ENCODE measurements at places on chromosomes 2 and 18. TPM values are rescaled to one million over a fixed set of nuclear protein-coding genes. Genes with fewer than 3 reads are reported as not detected.

DNA sequence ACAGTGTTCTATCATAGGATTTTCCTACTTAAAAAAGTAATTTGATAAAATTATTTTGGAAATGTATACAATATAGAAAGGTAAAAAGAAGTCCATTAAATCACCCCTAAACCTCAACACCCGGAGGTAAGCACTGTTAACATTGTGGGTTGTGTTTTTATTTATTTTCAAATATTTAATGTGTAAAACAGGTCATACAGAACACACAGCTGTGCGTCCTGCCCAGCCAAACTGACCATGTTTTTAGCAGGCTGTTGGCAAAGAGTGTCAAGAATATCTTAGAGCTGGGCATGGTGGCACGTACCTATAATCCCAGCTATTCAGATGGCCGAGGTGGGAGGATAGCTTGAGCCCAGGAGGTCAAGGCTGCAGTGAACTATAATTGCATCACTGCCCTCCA, 78.8 kb upstream of the ZNF532 start:
- no peaks in the 10 kb centered on the region for H3K27me3 ChIP-seq
- H3K4me1 ChIP-seq = no peaks in the 10 kb centered on the region
- no peak for DNase-seq
- H3K36me3 ChIP-seq = no peaks in the 10 kb centered on the region
- no peak overlapping the region for H3K27ac ChIP-seq

DNA sequence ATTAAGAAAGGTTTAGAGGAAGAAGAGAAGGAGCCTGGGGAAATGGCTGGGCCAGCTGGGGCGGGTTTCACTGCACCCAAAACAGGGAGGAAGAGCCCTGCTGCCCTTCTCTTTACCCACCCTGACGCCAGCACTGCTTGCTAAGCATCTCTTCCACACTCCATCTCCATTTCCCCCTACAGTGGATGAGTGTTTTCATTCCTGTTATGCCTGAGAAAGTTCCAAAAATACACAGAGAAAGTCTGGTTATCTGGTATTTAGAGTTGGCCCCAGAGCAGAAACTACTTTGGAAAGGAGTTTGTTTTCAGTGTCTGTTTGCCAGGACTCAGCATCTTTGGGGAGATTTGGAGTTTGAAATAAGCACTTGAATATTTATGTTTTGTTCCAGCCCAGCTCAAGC, 451.0 kb downstream of the SLC4A3 start:
- no peak overlapping the region for H3K27ac ChIP-seq
- H3K4me3 ChIP-seq = no peak overlapping the region
- H3K4me1 ChIP-seq = no peaks in the 10 kb centered on the region

- no peak overlapping the region for H3K27ac ChIP-seq
- no peaks in the 10 kb centered on the region for H3K27me3 ChIP-seq
- DNase-seq = no peak
- H3K36me3 ChIP-seq = no peaks in the 10 kb centered on the region
Measured at GRCh38 chr2:5203134-5203755, 488.9 kb upstream of the SOX11 start.

DNA sequence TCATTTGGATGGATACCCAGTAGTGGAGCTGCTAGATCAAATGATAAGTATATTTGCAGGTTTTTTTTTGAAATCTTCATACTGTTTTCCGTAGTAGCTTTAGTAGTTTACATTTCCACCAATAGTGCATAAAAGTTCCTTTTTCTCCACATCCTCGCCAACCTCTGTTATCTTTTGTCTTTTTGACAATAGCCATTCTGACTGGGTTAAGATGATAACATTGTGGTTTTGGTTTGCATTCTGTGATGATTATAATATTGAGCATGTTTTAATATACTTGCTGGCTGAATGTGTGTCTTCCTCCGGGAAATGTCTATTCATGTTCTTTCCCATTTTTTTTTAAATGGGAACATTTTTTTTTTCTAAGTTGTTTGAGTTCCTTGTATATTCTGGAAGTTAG, 260.0 kb downstream of the GULP1 start:
- H3K36me3 ChIP-seq = no peaks in the 10 kb centered on the region
- no peak overlapping the region for H3K4me3 ChIP-seq
- no peaks in the 10 kb centered on the region for H3K4me1 ChIP-seq
- no peak overlapping the region for H3K27ac ChIP-seq
- no peaks in the 10 kb centered on the region for H3K27me3 ChIP-seq

- H3K27me3 ChIP-seq = no peaks in the 10 kb centered on the region
- H3K4me3 ChIP-seq = no peak overlapping the region
- H3K36me3 ChIP-seq = no peaks in the 10 kb centered on the region
- DNase-seq = no peak
Measured at GRCh38 chr2:180012523-180012922, 5.4 kb upstream of the CWC22 start.

DNA sequence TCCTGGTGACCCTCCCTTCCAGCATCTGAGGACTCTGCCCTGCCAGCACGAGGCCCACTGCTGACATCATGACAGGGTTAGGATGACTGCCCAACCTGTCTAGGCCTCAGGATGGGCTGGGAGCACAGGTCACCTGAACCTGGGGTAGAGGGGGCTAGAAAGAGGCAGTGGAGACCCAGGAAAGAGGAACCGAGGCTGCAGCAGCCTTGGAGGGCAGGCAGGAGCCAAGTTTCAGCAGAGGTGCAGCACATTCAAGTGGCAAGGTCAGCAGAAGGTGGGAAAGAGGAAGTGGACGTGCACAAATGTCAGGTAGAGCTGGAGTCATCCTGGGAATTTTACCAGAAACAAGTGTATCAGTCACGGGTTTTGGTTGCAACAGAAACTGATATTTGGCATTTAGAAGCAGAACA, 13.6 kb upstream of the RAB10 start:
- no peak overlapping the region for H3K27ac ChIP-seq
- H3K27me3 ChIP-seq = no peaks in the 10 kb centered on the region
- H3K4me1 ChIP-seq = peaks cover 12% of the 10 kb centered on the region
- no peak overlapping the region for H3K4me3 ChIP-seq
- no peak for DNase-seq
- no peaks in the 10 kb centered on the region for H3K36me3 ChIP-seq

GRCh38 chr2:105184420-105184819, 57.1 kb upstream of the GPR45 start:
- H3K4me3 ChIP-seq = no peak overlapping the region
- peak; percentile 51 for DNase-seq
- H3K27me3 ChIP-seq = no peaks in the 10 kb centered on the region
- no peak overlapping the region for H3K27ac ChIP-seq

DNA sequence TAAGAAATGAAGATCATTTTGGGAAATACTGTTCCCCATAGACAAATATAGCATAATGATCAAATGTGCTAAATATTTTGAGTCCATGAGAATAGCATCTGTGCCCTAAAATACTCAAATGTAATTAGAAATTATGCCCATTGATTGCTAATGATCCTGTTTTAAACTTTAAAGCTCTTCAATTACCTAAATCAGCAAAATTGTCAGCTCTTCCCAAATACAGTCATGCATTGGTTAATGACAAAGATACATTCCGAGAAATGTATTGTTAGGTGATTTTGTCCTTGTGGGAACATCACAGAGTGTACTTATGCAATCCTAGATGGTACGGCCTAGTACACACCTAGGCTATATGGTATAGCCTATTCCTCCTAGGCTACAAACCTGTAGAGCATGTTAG, 89.7 kb downstream of the NEB start:
- H3K36me3 ChIP-seq = no peaks in the 10 kb centered on the region
- H3K4me1 ChIP-seq = no peaks in the 10 kb centered on the region
- H3K27me3 ChIP-seq = no peaks in the 10 kb centered on the region

DNA sequence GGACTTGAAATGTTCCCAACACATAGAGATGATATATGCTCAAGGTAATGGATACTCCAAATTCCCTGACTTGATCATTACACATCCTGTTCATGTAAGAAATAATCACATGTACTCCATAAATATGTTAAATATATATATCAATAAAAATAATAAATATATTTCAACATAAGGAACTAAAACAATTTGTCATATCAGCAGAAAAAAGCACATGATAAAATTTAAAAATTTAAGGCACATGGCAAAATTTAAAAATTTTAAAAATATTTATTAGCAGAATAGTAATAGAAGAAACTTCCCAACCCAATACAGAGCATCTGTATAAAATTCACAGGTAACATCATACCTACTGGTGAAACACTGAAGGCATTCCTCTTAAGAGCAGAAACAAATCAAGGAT, 109.6 kb upstream of the KYNU start:
- H3K27me3 ChIP-seq = no peaks in the 10 kb centered on the region
- no peak overlapping the region for H3K4me3 ChIP-seq
- no peak overlapping the region for H3K27ac ChIP-seq
- no peak for DNase-seq

- H3K27me3 ChIP-seq = no peaks in the 10 kb centered on the region
- no peak overlapping the region for H3K27ac ChIP-seq
- H3K36me3 ChIP-seq = peaks cover 19% of the 10 kb centered on the region
- peaks cover 3% of the 10 kb centered on the region for H3K4me1 ChIP-seq
Measured at GRCh38 chr2:108293850-108294249, 5.2 kb downstream of the SULT1C2 start.

GRCh38 chr18:6203791-6204190, 210.9 kb downstream of the L3MBTL4 start:
- H3K27me3 ChIP-seq = no peaks in the 10 kb centered on the region
- DNase-seq = no peak
- no peaks in the 10 kb centered on the region for H3K4me1 ChIP-seq
- no peaks in the 10 kb centered on the region for H3K36me3 ChIP-seq

GRCh38 chr2:10027660-10028330, 15.6 kb upstream of the KLF11 start:
- H3K4me3 ChIP-seq = no peak overlapping the region
- H3K36me3 ChIP-seq = no peaks in the 10 kb centered on the region
- no peak overlapping the region for H3K27ac ChIP-seq
- no peaks in the 10 kb centered on the region for H3K4me1 ChIP-seq
- no peaks in the 10 kb centered on the region for H3K27me3 ChIP-seq

DNA sequence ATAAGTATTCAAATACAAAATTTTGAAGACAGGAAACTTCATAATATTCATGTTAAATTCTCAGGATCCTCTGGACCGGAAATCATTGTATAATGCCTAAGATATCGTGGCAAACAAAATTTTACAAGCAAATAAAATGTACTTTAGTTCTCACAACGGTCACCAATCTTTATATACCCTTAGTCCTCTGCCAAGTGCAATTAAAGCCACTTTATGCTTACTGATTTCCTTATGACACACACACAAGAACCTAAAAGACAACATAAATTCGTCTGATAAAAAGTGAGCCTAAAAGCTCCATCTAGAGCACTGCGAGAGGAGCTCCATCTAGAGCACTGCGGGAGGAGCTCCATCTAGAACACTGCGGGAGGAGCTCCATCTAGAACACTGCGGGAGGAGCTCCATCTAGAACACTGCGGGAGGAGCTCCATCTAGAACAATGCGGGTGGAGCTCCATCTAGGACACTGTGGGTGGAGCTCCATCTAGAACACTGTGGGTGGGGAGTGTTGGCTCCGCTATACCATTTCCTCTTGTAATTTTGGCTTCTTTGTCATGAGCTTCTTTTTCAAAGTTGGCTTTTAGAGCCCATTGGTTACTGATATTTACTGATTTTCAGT, 15.9 kb downstream of the ATP8B1 start:
- H3K36me3 ChIP-seq = no peaks in the 10 kb centered on the region
- H3K27ac ChIP-seq = no peak overlapping the region
- H3K4me1 ChIP-seq = peaks cover 15% of the 10 kb centered on the region
- DNase-seq = no peak
- H3K4me3 ChIP-seq = no peak overlapping the region

GRCh38 chr18:79485788-79486355, 90.1 kb downstream of the NFATC1 start:
- H3K27me3 ChIP-seq = no peaks in the 10 kb centered on the region
- peak; percentile 42 for DNase-seq
- H3K27ac ChIP-seq = no peak overlapping the region
- no peaks in the 10 kb centered on the region for H3K4me1 ChIP-seq
- H3K36me3 ChIP-seq = no peaks in the 10 kb centered on the region

GRCh38 chr2:29216609-29216909, 101.3 kb downstream of the CLIP4 start:
- no peak for DNase-seq
- H3K36me3 ChIP-seq = no peaks in the 10 kb centered on the region
- no peaks in the 10 kb centered on the region for H3K4me1 ChIP-seq

- no peaks in the 10 kb centered on the region for H3K27me3 ChIP-seq
- no peak overlapping the region for H3K4me3 ChIP-seq
- no peaks in the 10 kb centered on the region for H3K4me1 ChIP-seq
- DNase-seq = no peak
- no peak overlapping the region for H3K27ac ChIP-seq
Measured at GRCh38 chr18:31487246-31488015, 10.5 kb upstream of the DSG2 start.

DNA sequence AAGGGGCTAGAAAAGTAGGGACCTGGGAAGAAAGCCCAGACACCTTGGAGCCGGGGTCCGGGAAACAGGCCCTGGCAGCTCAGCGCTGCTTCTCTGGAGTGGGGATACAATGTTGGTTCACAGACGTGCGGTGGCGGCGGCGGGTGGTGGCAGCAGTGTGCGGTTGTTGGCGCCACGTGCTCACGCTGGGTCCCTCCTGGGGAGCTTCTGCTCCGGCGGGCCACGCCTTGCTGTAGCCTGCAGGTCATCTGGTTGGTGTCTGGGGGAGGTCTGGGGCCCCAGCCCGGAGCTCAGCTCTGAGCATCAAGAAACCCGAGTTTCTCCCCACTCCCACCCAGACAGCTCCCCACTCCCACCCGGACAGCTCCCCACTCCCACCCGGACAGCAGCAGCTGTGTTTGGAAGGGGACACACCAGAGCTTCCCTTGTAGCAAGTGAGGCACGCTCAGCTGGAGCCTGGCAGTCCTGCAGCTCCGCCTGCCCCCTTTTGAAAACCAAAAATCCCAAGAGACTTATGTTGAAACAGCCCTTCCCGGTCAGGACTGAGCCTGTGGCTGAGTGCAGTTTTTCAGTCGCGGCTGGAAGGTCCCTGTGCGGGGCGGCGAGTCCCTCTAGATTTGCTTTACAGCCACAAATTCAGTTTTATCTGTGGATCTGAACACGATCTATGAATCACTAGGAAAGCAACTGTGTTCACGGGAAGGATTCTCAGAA, 46.9 kb downstream of the NFATC1 start:
- no peak overlapping the region for H3K4me3 ChIP-seq
- H3K4me1 ChIP-seq = peaks cover 3% of the 10 kb centered on the region
- H3K27ac ChIP-seq = no peak overlapping the region
- no peaks in the 10 kb centered on the region for H3K27me3 ChIP-seq

DNA sequence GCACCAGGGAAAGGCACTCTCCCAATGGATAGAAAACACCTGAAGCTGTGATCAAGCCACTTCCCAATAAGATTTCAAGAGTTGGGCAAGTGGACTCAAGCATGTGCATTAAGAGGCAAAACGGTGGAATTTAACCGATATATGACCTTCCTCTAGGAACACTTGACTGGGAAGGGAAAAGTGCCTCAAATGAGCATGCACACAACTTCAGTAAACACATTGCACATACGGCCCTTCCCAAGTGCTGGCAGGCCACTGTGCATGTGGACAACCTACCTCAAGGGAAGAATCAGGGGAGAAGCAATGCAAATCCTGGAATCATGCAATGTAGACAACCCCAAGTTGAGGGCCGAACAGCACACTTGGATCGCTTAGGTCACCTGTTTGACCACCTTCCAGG, 23.9 kb upstream of the SH3RF3 start:
- no peak for DNase-seq
- H3K27ac ChIP-seq = no peak overlapping the region

GPAT2 gene
- 1.1 TPM for polyA plus RNA-seq

NYAP2 gene
- not detected for polyA plus RNA-seq

UGT1A1 gene
- 3.6 TPM for polyA plus RNA-seq

FBXO41 gene
- 0.49 TPM for polyA plus RNA-seq

APOB gene
- polyA plus RNA-seq = 0.11 TPM

RBM43 gene
- 6.0 TPM for polyA plus RNA-seq

POTEJ gene
- not detected for polyA plus RNA-seq

Data from kidney (tissue), 22 donors.